ENCODE measurements at places on chromosomes 11 and 22.

- no peak for DNase-seq
Measured at GRCh38 chr11:86403458-86403857, 28.8 kb downstream of the CCDC81 start.

DNA sequence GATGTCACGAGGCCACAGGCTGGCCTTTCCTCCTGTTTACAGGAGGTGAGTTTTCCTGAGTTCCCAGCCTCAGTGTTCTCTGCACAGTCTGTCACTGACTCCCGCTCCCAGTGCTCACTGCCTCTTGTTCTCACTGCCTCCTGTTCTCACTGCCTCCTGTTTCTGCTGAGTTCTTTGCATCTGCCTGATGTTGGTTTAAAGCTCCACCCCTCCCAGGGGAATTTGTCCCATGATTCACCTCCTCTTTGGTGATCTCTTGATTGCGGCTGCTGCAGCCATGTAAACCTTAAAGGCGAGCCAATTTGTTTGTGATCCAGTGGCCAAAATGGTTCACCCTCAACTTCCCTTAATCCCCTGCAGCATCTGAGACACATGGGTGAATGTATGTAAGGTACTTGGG lies 6.0 kb upstream of the TUBA8 start:
- DNase-seq, result no peak

DNA sequence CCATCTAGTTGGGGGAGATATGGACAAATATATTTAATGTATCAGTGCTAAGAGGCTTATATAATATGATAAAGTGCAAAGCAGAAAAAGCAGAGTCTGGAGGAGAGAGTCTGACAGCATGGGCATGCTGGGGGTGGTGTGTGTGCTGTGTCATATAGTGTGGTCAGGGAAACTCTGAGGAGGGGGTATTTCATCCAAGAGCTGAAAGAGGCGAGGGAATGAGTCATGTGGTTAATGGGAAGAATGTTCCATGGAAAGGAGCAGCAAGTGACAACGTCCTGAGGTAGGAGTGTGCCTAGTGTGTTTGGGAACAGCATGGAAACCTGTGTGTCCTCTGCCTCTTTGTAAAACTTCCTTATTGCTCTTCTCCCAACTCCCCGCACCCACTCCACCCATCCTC lies 38.0 kb downstream of the EIF3F start:
- no peak for DNase-seq

- no peak for DNase-seq
Measured at GRCh38 chr22:37701141-37701786, 4.4 kb downstream of the TRIOBP start.

- DNase-seq, result no peak
Measured at GRCh38 chr11:26949846-26950245, 44.1 kb upstream of the FIBIN start.

- no peak for DNase-seq
Measured at GRCh38 chr11:90171359-90171758, 36.9 kb downstream of the NAALAD2 start.

GRCh38 chr11:39678996-39679395 lies 1780.5 kb downstream of the LRRC4C start:
- DNase-seq, result no peak

DNA sequence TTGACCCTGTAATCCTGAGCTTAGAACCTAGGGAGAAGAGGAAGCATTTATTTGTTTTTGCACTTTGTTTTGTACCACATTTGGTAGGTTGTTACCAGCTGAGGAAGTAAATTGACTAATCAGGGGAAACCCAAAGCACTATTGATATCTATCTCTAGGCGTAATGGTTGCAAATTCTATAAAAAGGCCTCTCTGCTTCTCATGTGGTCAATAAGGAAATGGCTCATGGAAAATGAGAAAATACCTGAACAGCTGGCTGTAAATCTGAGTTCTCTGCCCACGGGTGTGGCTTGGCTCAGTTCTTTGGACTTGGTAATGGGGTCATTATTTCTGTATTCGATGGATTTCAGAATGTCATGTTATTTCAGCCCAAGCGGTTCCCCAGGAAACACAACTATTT lies 42.4 kb downstream of the BARX2 start:
- DNase-seq, result no peak

DNA sequence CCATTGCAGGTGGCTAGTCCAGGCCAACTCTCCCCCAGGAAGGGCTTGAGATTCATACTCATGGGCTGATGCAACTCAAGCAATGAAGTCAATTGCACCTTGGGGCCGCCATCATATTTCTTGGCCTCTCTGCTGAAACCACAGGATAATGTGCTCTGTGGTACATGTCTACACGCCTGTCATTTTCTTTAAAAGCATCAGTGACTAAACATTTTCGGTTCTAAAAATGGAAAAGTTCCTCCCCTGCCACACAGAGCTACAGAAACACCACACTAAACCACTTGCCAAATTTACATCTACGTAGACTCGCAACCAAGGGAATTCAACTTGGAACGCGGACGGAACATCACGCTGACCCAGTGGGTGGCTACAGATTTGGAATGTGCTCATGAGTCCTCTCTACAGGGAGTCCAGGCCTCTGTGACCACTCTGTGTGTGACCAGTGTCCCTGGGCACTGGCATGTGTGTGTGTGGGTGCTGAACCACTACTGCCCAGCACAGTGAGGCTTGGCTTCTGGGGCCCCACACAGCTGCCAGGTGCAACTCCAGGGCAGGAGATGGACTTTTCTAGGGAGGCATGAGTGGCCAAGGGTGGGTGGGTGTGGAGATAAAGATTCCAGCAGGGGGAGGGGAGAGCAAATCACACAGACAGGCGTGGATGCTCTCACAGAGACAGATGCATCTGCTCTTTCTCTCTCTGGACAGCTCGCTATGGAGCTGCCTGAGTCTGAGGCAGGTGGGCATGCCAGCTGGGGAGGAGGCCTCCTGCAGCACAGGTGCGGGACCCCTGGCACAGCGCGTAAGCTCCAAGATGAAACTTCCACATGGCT lies 261.9 kb downstream of the CTTN start:
- DNase-seq, result no peak

DNA sequence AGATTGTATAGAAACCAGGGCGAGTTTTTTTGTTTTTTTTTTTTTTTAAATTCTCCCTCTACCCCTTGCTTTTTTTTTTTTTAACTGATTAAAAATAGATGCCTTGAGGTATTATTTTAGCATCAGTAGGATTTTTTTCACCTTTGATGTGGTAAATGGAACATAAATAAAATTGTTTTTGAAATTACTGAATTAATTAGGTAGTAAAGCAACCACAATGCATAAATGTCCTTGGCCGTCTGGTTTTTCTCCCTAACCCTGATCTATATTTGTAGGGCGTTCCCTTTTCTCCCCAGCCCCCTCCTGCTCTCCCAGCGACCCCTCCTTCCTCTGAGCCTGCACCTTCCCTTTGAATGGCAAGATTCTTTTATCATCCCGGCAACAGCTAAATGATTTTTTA lies 107.8 kb downstream of the ZBTB16 start:
- DNase-seq, result no peak

DNA sequence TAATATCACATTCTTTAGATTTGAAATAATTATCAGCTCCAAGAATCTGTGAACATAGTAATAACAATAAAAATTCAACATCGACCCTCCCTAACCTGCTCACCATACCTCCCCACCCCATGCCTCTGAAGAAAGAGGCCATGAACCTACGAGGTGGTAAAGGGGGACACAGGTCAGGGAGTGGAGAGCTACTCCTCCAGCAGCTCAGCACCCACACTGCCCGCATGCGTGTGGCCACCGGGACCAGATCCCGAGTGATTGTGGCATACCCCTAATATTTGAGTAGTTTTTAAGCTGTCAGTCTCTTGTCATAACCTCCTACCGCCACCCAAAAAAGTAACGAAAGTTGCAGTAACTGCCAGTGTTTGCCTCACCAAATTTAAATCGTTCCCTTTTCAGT lies 16.8 kb upstream of the ADSL start:
- no peak for DNase-seq

DNA sequence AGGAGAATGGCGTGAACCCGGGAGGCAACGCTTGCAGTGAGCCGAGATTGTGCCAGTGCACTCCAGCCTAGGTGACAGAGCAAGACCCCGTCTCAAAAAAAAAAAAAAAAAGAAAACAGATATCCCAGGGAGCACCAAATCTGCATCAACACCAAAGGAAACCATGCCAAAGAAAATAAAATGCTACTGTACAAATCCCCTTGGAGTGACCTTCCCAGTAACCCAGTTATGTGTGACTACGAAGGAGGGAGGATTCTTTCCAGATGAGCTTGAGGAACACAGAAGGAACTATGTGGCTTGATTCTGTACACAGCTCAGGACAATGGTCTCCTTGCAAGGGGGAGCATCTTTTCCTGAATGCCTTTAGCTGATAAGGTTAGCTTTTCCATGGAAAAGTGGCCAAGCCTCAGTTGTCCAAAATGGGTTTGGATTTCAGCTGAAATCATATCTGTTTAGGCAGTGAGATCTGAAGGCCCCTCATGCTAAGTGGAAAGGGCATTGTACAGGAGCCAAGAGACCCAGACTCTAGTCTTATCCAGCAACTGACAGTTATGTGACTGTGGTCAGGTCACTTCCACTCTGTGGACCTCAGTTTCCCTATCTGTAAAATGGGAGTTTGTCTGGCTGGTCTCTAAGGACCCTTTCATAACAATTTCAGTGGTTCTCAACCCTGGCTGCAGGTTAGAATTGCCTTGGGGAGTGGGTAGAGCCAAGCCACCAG lies 87.6 kb upstream of the TIMP3 start:
- no peak for DNase-seq

DNA sequence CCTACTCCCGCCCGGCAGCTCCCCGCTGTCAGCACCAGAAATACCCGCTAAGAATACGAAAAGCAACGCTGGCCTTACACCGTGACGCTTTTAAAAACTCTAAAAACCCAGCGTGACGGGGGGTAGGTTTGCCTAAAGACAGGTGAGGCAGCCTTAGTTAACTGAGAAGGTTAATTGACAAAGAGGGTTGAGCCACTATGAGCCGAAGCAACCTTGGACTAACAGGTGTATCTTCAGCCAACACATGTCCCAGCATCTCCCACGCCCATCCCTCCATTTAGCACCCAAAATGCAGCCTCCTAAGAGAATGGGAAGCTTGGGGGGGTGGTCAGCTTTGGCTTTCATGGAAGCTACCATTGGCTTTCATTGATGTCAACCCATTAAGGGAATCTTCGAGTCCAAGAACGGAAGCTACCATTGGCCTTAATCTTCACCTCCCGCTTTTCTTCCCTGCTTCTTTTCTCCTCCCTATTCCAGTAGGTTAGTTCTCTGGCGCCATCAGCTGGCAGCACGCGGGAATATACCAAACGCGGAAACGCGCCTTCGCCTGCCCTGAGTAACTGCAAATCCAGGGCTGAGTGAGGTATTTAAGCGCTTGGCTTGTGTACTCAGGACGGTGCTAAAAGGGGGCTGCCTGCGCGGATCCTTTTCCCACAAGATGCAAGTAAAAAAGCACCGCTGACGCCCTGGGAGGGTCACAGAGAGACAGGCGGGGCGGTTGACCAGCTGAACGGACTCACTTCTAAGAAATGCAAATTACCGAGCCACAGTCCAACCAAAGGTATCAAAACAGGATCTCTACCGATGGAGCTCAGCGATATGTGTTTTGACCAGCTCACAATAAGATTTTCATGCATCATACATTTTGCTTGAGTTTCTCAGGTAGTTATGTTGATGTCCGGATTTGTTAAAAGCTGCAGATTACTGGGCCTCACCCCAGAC lies 38.5 kb upstream of the GLYATL1 start:
- DNase-seq, result no peak

DNA sequence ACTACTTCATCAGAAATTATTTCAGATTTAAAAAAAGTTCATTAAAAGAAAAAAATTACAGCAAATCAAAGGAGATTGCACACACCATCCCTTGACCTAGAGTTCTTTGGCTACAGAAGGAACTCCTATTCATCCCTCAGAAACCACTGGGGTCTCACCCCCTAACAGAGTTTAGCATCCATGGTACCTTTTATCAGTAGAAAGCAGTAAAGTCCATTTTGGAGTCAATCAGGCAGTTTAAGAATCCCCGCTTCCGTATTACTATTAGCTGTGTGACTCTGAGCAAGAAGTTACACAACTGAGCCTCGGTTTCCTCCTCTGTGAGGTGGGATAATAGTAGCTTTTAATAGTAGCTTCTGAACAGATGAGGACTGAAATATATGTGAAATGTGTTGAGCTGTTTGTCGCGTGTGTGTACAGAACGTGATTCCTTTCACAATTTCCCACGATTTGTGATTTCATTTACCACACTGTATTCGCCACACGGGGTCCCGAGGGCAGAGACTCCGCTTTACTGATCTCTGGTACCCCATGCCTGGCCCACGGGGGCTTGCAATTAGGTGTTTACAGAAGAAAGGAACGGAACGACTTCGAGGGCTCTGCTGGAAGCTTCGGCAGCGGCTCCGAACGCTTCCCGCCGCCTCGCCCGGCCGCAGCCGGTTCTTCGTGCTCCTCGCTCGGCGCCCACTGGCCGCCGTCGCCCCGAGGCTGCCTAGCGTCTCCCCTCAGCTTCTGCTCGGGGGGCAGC lies 72.5 kb upstream of the ZBED5 start:
- no peak for DNase-seq

DNA sequence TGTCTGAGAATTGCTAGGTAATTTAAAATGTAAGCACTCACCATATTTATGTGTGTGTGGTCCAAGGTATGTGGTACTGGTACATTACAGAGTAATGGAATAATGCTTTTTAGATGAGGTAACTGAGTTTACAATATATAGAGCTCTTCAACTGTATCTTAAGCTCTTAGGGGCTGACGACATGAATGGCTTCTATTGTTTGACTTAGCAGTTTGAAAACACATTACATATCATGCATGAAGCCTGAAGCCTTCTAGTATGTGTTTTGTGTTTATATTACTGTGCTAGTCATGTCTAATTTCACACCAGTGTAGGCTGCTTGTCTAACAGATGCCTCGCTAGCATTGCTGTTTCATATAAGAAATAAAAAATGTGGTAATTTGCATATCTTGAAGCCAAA lies 37.2 kb downstream of the GAS2 start:
- DNase-seq, result no peak

GRCh38 chr11:116173506-116173905 lies 599.3 kb downstream of the BUD13 start:
- DNase-seq, result no peak

GRCh38 chr11:131581046-131581445 lies 210.6 kb downstream of the NTM start:
- DNase-seq, result no peak

DNA sequence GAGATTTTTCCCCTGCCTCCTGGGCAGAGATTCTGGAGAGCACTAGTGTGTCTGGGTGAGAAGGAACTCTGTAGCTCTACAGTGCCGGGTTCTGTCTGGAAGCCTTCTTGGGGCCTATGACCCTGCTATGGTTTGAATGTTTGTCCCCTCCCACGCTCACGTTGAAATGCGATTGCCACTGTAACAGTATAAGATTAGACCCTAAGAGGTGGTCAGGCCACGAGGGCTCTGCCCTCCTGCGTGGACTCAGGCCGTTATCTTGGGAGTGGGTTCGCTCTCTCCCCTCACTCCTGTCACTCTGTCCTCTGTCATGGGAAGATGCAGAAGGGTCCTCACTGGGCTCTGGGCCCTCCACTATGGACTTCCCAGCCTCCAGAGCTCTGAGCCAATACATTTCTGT lies 3.5 kb downstream of the AP5B1 start:
- DNase-seq, result no peak

- peak; percentile 82 for DNase-seq
Measured at GRCh38 chr11:65662799-65663638, at the start of gene RELA. Gene RELA (minus strand): TSS chr11:65662916. CDS start chr11:65662832, 84 bp downstream.

GRCh38 chr22:20663137-20663828 lies 110.6 kb upstream of the SERPIND1 start:
- DNase-seq, result no peak
